ENCODE measurements at places on chromosomes 5 and 9.

DNA sequence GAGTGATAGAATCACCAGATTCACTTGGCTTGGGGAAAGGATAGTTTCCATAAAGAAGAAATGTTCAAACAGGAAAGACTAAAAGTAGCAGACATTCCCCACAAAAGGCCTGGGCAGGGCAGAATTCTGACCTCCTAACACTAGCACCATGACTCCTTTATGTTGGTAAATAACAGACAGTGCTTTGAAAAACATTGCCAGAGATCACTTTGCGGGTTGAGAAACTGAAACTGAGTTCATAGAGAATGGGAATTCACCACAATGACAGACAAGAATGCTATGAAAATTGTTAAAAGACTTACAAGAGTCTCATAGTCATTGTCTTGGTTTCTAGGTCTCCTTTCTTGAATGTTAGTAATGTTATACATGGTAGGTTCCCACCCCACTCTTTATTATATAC lies 172.5 kb upstream of the GLRA1 start:
- DNase-seq, result no peak

GRCh38 chr9:38047301-38048251 lies 21.5 kb downstream of the SHB start:
- no peak for DNase-seq

- DNase-seq, result no peak
These were observed 351.7 kb downstream of the ARRDC3 start for GRCh38 chr5:91031402-91031752.

- DNase-seq, result no peak
These were observed 38.5 kb downstream of the SLC22A5 start for GRCh38 chr5:132407970-132408369.

- DNase-seq, result no peak
These were observed 92.2 kb upstream of the TRPC7 start for GRCh38 chr5:136457390-136458013.

- DNase-seq, result no peak
These were observed 51.1 kb downstream of the RASGEF1C start for GRCh38 chr5:180157866-180158265.
